ENCODE measurements at places on chromosomes 11 and 22.

GRCh38 chr11:78179459-78180071 lies 8.9 kb downstream of the KCTD21 start:
- DNase-seq = no peak

DNA sequence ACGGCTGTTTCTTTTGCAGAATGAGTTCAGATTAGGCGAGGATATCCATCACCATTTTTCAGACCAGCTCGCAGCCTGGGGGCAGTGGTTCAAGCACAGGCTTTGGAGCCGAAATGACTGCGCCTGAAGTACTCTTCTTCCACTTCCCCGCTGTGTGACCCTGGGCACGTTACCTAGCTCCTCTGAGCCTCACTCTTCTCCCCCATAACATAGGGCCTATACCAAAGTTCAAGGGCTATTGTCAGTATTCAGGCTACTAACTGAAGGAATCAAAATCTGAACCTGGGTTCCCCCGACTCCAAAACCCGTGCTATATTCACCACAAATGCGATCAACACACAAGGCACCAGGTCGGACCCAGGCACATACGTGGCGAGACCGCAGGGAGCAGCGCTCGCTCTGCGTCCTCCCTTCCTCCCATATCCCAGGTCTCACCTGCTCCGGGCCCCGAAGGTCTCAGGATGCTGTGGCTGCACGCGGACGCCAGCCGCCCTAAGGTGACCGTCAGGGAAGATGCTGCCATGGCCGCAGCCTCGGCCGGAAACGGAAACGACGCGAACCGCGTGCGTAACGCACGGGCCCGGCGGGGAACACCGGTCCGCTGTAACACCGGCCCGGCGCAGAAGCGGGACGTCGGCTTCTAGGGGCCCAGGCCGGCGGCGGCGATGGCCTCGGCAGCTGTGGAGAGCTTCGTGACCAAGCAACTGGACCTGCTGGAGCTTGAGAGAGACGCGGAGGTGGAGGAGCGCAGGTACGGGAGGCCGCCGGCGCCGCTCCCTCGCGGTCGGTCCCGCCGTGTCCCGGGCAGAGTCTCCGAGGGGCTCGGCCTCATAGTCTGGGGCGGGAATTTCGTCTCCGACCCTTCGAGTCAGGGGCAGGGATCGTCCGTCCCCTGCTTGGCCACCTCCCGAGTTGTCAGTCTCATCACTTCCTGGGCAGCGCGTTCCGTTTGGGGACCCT lies at the start of the genes IGHMBP2 and MRPL21:
Gene IGHMBP2 (plus strand): TSS at position 604 of the 960 bp plus-strand sequence. CDS start 62 bp downstream, at position 666.
Gene MRPL21 (minus strand): TSS at position 545 of the 960 bp plus-strand sequence. CDS start 22 bp downstream, at position 523.
- DNase-seq = peak; percentile 13

GRCh38 chr11:2804189-2804588 lies 81.4 kb downstream of the CDKN1C start:
- no peak for DNase-seq

DNA sequence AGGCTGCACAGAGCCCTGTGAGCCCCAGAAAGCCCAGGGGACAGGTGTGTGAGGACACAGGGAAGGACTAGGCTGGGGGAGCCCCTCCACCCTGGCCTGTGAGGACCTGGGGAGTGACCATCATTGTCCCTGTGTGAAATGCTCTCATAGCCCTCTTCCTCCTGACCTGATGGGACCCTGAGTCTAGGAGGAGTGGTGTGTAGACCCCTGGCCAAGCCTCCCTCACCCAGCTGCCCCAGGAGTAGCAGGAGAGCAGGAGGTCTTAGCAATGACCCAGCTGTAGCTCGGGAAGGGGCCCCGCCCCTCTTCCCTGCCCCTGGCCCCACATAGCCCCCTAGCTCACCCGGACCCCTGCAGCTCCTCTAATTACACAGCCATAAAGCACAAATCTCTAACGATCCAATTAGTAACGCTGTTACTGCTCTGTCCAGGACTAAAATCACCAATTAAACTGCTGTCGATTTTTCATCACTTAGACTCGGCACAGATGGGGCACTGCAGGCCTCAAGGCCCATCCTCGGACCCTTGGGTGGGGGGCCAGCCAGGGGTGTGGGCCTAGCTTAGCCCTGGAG lies 6.6 kb upstream of the CABP7 start:
- DNase-seq = no peak

- DNase-seq = peak; percentile 15
Observed at GRCh38 chr11:106087815-106088435, 10.5 kb downstream of the AASDHPPT start.

- peak; percentile 30 for DNase-seq
Observed at GRCh38 chr11:124586238-124586860, 16.6 kb downstream of the OR8A1 start.

GRCh38 chr11:44979543-44980399 lies 29.1 kb upstream of the TP53I11 start:
- DNase-seq = peak; percentile 95

GRCh38 chr11:110830747-110831146 lies 118.5 kb upstream of the ARHGAP20 start:
- DNase-seq = no peak

- DNase-seq = no peak
Observed at GRCh38 chr11:82832983-82833382, 67.2 kb downstream of the PRCP start.

GRCh38 chr11:24593332-24593731 lies 96.5 kb downstream of the LUZP2 start:
- no peak for DNase-seq

DNA sequence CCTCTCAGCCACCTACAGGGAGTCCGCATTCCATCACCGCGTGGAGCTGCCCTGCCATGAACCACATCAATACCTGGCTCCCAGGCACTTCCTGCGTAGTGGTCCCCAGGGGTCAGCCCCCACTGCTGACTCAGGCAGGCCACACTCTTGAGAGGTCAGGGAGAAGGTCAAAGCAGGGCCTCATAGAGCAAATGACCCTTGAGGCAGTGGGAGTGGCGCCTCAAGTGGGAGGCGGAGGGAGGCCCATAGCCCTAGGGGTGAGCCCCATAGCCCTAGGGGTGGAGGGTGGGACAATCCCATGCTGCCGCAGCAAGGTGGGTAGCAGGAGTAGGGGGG lies 5.0 kb downstream of the PRDX5 start:
- no peak for DNase-seq

- DNase-seq = no peak
Observed at GRCh38 chr22:42269432-42270175, 849 bp downstream of the TCF20 start.

DNA sequence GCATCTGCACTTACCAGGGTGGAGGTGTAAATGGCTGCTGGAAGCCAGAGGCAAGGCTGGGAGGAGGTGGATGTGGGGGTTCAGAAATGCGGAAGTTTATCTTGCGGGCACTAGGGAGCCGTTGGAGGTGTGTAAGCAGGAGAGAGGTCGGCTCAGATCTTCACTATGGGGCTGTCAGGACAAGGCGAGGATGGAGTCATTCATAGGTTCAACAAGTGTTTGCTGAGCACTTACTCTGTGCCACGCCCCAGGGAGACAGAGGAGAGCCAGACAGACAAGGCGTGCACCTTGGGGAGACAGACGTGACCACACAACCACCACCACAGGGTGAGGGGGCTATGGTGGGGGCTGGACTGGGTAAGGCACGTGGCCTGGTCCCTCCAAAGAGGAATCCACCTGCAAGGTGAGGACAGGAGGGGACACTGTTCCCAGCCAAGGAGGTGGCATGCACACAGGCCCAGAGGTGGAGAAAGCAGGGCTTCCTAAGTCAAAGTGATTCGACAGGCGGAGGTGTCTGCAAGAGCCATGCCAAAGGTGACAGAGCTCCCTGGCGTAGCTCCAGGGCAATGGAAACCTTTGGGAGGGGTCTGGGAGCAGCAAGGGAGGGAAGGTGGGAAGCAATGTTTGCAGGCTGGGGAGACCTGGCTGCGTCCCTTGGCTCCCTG lies 30.8 kb upstream of the TCF20 start:
- no peak for DNase-seq

GRCh38 chr11:14636119-14636518 lies 7.5 kb upstream of the PDE3B start:
- DNase-seq = no peak

GRCh38 chr22:44926491-44927415 lies 83.1 kb downstream of the PHF21B start:
- DNase-seq = no peak

DNA sequence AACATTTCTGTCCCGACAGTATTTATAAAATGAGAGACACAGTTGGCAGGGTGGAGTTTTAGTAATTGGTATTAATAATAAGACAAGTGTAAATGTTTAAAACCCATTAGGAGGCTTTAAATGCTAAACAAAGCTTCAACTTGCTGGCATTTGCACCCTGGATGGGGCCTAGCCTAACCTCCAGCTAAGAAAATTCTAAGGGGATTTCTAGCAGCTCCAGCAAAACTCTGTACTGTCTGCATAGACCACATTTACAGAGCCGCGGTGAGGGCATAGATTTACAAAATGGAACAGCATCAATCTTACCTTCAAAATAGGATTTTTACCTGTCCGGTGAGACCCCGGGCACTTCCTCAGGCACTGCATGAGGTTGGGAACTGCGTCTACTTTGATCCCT lies 113.9 kb upstream of the ANO1 start:
- no peak for DNase-seq

- peak; percentile 30 for DNase-seq
Observed at GRCh38 chr22:19109198-19110063, 12.8 kb downstream of the DGCR2 start.

- no peak for DNase-seq
Observed at GRCh38 chr11:27642954-27643353, 57.3 kb downstream of the BDNF start.

DNA sequence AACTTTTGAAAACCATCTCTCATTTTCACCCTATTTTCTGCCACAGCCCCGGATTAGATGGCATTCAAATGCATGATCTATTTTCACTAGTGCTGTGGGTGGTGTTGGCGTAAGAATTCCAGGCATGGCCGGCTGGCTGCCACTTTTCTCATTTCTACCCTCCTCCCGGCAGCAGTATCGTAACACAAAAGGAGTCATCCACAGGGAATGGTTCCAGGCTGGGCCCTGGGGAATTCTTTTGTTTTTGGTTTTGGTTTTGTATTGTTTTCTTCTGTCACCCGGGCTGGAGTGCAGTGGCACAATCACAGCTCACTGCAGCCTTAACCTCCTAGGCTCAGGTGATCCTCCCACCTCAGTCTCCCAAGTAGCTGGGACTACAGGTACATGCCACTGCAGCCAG lies 13.8 kb downstream of the JAML start:
- DNase-seq = no peak

DNA sequence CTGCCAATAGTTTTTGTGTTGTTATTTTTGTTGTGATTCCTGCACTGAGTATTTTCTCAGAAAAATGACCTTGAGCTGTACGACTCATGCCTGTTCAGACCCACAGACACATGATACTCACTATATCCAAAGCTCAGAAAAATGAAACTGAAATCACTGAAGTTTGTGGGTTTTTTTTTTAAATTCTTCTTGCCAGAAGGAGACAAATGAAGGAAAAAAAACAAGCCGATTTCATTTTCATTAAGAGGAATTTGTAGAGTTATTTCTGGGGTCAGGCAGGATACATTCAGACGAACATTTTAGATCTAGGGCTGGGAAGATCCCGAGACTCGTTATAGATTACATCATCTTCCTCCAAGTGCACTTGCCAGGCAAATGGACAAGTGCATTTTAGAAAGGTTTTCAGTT lies 60.4 kb downstream of the BMAL1 start:
- DNase-seq = peak; percentile 48

GRCh38 chr22:43288807-43289420 lies 54.3 kb downstream of the SCUBE1 start:
- DNase-seq = no peak

DNA sequence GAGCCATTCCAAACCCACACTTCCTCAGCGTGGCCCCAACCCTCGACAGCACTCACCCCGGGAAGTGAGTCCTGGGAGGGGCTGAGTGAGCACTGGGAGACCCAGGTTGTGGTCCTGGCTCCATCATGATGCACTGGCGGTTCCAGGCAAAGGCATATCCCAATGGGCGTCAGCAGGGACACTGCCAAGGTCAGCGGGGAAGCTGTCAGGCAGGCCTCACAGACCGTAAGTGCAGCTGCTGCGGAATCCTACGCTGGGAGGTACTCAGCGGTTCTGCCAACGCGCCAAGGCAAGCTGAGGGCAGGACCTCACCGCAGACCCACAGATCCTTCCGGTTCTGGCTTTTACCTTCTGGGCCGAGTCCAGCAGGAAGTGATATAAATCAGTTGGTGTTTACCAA lies 1.4 kb upstream of the GAL3ST1 start:
- no peak for DNase-seq

GRCh38 chr22:37303821-37304274 lies 21.5 kb downstream of the CYTH4 start:
- DNase-seq = no peak

DNA sequence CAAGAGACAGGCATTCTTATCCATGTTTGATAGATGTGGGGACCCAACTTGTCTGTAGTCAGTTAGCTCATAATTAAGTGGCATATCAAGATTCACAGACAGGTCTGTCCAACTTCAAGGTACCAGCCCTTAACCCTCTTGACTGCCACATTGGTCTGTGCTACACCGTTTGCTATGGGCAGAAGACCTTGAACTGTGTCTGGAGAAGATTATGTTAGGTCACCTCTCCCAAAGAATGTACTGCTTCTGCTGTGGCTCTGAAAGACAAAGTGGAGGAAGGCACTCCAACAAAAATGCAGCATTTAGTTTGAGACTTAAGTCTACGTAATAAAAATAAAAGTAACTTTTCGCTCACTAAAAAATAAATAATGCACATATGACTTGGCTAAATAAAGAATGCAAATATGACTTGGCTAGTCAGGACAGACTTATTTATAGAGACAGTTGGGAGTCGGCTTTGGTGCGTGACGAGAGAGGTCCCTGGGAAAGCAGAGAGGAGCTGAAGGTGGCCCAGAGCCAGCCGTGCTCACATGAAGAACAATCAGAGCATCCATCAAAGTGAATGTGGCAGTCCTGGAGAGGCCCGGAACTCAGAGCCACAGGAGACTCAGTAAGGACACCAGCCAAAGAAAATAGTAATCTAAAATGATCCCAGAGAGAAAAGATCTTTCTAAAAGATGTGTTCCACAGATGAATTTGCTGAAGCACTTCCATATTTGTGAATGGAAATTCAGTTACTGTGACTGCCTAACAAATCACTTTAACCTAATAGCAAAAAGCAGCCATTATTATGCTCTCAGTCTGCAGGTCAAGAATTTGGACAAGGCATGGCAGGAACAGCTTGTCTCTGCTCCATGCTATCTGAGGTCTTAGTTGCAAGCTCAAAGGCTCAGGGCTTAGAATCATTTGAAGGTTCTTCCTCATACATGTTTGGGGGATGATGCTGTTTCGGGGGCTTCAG lies 35.0 kb downstream of the CWC15 start:
- no peak for DNase-seq

GRCh38 chr11:123838659-123839058 lies 32.5 kb upstream of the OR6M1 start:
- DNase-seq = no peak
